ENCODE measurements at places on chromosomes 7 and 10.

- no peak for DNase-seq
Measured at GRCh38 chr10:631266-631665, 58.2 kb downstream of the DIP2C start.

DNA sequence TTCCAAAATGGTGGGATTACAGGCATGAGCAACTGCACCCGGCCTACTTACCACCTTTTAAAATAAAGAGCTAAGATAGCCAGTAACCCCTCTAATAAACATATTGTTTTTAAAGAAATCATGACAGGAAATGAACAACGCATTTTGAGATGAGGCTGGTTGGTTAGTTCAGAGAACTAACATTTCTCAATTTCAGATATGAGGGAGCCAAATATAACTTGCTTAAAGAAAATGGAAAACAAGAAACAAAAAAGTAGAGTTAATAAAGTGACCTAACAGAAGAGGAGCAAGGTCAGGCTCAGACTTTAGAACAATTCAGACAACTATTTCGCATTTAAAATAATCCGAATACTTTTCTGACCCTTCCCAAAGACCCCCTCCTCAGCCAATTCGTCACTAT is 254.9 kb upstream of the PHF14 start:
- DNase-seq: no peak

GRCh38 chr7:132402096-132402495 is 174.2 kb downstream of the PLXNA4 start:
- no peak for DNase-seq

DNA sequence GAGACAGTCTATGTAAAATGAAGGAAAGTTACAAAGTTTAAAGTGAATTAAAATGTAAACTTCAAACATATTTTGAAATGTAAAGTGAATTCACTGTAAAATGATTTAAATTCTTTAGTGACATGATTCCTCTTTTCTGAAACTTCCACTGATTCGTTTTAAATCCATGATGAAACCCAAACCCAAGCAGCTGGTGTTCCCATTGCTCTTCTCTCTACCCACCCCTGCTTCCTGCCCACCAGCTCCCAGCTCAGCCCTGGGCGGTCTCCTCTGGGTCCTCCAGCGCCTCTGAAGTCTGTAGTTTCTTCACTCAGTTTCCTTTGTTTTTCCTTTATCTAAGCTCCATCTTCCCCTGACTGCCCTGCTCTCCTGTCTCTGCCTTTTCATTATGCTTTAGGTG is 175.9 kb downstream of the SNX10 start:
- DNase-seq: no peak

Data from effector memory CD4-positive, alpha-beta T cell (primary cell).